Ovary (tissue), 10 donors: ENCODE measurements at places on chromosomes 4 and X.

DNA sequence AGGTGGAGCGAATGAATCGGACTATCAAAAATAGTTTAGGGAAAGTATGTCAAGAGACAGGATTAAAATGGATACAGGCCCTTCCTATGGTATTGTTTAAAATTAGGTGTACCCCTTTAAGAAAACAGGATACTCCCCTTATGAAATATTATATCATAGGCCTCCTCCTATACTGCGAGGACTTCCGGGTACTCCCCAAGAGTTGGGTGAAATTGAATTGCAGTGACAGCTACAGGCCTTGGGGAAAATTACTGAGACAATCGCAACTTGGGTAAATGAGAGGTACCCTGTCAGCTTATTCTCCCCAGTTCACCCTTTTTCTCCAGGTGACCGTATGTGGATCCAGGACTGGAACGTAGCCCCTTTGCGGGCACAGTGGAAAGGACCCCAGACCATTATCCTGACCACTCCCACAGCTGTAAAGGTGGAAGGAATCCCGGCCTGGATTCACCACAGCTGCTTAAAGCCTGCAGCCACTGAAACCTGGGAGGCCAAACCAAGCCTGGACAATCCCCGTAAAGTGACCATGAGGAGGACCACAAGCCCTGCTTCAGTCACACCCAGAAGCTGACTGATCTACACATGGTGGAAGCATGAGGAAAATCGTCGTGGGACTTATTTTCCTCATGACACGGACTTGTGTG lies 1138.1 kb downstream of the ARAP2 start:
- DNase-seq: no peak

DNA sequence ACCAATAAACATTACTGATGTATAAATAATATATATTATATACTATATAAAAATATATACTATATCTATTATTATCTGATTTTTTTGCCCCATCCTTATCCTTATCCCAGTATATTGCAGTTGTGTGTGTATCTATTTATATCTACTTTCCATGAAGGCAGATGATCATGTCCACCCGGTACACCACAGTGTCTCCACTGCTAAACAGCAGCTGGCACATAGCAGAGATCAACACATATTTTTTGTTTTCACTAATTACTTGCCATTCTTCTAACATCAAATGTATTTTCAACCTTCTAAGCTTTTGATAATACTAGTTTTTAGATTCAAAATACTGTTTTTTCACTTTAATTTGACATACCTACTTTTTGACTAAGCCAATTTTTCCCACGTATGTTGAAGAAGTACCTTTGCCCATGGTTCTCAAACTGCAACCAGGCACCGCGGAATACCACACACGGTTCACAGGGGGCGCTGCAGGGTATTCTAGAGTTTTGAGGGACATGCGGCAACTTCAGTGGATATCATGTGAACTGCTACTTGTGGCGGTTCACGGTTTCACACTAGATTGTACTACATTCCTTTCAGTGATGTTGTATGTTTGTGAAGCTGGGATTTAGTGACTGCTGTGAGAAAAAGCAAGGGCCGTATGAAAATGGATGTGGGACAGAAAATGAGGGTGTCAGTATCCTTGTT lies 182.5 kb upstream of the NPY2R start:
- peak; percentile 41 for DNase-seq

DNA sequence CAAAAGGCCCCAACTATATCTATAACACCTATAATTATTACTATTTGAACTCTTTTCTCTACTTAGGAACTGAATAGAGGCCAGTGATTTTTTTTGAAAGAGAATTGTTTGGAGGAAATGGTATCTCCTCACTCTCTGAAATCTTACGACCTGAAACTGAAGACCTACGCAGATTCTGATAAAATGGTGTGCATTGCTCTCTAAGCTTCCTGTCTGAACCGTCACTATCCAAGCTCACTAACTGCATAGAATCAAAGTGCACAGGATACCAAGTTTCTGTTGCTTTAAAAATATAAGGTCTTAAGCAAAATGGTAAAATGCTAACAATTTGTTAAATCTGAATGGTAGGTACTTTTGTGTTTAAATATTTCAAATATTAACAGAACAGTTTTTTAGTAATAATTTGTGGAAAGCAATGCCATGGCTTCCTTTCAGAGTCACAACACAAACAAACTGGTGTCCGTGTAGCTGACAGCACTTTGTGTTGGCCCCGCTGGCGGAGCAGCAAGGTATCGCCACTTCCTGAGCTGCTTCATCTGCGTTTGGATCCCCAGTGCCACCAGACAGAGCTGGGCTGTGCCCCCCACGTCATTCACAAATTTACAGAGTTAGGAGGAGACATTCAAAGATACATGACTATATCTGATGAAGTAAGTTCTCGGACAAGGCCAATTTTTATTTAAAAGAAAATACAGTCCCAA lies 313.9 kb downstream of the FBXW7 start:
- DNase-seq: no peak

DNA sequence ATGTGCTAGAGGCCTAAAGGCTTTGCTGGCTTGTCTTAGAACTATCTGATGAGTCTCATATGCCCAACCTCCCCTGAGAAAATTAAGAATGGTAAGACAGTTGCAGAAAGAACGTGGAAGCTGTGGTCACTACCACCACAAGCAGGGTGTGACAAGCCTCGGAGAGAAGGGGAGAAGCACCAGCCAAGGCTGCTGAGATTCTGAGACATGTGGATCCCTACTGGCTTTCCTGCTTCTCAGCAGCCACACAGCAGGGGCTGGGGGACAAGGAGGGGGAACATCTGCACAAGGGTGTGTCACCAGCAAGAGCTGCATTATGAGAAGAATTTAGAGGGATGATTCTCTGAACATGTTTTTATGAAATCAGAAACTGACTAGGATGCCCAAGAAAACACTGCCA lies 19.4 kb downstream of the TAPT1 start:
- no peak for DNase-seq

- DNase-seq: no peak
Observed at GRCh38 chrX:15848576-15848975, 6.0 kb downstream of the AP1S2 start.

DNA sequence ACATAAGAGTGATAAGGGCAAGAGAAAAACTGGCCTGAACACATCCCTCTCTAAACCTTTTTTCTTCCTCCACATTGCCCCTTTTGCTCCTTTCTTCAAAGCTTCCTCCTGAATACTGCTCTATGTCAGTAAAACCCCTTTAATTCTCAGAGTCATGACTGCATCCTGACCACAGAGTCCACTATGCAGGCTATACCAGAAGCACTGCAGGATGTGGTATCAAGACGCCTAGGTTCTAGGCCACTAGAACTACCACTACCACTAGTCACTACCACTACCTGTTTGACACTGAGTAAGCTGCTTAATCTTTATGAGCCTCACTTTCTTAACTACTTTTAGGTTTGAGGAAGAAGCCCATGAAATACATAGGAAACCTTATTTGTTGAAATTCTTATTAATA lies 38.7 kb downstream of the ARHGEF9 start:
- DNase-seq: no peak

DNA sequence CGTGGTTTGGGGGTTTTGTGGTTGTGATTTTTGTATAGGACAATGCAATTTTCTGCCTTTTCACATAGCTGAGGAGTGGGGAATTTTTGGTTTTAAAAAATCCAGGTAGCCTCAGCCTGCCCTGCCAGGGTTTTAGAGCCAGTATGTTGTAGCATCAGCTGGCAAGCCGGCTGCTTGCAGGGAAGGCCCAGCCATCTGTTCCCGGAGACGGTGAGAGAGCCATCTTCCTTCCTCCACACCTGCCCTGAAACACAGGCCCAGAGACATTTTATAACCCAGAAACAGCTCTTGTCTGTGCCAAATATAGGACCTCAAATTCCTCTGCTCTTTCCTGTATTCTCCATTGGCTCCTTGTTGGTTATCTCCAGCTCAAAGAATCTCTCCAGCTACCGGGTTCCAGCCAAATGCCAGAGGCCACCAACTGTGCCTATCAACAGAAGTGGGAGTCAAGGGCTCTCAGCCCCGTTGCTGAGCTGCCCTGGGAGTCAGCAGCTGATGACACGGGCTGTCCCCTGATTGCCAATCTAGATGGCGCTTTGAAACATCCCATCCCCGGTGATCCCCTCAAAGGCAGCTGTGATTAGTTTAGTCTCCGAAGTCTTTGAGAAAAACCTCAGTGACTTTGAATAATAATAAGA lies 595.2 kb downstream of the MID1IP1 start:
- DNase-seq: no peak

- DNase-seq: no peak
Observed at GRCh38 chr4:150572704-150573504, 9.0 kb upstream of the MAB21L2 start.

DNA sequence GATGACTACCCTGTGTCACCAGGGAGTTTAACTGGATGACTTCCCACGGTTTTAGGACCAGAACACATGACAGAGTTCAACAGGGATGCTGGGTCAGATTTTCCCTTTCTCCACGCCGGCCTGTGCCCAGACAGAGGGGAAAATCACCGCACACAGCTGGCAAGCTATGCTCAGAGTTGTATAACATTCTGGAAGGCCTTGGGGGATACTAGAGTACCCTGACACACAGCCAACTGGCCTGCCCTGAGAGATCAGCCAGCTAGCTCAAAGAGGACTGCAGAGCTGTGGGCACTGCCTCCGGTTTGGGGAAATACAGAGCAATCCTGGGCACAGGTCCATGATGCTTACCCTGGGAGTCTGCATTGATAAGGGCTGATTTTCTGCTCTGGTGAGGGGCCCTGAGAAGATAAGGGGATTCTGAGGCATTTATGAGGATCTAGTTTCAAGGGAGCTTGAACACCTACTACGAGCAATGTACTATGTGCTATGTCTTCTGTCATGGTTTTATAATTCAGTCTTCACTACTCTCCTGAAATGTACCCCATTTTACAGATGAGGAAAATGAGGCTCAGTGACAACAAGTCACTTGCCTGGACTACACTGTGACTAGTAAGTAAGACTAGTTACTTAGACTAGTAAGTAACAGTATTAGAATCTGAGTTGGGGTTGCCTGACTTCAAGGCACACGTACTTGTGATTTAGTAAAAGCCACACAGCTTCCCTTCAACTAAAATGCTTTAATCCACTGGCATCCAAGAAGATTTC lies 14.7 kb downstream of the C4orf54 start:
- DNase-seq: peak; percentile 54

DNA sequence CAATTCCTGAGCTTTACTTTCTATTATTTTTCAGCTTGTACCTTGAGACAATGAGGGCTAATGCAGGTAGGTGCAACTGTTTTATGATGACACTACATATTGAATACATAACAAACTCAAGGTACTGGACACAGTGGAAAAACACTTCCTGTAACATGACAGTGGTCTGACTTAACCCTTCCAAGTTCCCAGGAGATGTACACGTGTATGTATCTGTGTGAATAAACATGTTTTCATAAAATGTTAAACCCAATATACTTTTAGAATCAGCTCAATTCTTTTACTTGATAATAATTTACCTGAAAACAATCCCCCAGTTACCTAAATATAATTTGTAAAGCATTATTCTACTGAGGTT lies 1.2 kb upstream of the PPARGC1A start:
- no peak for DNase-seq

DNA sequence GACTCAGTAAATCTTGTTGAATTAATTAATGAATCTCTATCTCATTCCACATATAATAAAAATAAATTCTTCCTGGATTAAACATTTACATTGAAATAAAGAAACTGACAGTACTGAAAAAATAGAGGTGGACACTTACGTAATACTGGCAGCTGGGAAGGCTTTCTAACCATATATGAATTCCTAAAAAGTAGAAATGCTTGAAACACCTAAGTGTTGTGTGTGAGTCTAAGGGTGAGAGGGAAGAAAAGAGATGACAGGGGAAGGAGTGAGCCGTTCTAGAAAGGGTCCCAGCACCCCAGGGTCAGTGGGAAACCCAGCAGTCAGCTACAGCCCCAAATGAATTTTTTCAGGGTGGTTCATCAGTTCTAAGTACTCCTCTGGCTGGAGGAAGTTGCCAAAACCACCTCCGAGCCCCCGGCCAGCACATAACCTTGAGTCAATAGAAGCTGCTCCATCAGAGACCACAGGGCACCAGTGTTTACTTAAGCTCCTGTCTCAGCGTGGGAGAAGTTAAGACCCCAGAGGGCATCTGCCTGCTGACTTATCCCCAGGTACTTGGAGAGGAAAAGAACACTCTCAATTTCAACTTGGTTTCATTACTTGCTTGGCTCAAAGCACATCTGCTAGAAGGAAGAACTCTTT lies 18.3 kb downstream of the GAB3 start:
- no peak for DNase-seq

DNA sequence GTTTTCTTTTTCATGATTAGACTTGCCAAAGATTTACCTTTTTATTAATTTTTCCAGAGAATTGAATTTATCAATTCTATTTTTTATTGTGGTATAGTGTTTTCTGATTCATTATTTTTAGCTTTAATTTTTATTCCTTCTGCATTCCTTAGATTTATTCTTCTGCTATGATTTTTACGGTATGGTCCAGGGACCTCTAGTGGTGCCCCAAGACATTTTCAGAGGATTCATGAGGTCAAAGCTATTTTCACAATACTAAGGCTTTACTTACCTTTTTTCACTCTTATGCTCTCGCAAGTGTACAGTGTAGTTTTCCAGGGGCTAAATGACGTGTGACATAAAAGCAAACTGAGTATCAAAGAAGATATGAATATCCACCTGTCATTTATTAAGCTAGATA lies 8.0 kb downstream of the RADX start:
- DNase-seq: no peak

DNA sequence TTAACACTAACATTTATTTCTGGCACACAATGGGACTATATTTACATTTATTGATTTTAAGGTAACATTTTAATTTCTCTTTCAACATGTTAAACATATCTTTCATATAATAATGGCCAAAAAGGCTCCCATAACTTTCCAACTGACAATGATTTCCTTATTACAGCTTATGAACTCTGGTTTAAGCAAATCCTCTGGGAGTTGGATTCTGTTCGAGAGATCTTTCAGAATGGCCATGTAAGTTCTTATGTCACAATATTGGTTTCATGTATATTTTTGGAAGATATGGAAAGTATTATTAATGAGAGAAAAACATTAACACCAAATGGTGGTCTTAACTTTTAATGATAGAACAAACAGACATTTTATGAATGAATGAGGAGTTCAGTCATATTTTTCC lies 4.1 kb downstream of the TDO2 start:
- no peak for DNase-seq

DNA sequence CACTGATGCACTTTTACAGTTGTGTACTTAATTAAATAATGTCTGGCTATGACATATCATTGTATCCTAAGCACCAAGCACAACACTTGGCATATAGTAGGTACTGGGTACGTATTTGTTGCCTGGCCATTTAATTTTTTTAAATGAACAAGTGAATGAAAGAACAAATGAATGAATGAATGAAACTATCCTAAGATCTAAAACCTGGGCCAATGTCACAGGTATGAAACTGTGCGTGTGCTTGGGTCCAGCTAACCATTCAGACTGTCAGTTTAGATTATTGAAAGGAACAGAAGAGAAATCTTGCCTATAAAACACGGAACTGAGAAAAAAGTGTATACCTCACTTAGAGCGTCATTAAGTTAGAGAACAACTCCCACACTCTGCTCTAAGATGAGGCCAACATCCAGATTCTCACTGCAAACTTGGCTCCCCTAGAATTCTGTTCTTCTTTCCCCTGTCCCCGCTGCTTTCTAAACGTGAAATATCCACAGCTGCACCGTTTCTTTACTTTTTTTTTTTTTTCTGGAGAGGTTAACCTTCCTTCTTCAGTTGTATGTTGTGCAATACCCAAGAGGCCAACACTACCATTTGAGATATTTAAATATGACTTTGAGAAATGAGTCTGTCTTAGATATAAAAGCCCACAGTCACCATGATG lies 17.3 kb upstream of the SEL1L3 start:
- DNase-seq: no peak

- DNase-seq: no peak
Observed at GRCh38 chr4:165610679-165611437, 232.1 kb downstream of the CPE start.
